ENCODE measurements at places on chromosomes 12 and 14.
A peak's percentile ranks its signal among the peaks of the same experiment; 100 is the strongest.

DNA sequence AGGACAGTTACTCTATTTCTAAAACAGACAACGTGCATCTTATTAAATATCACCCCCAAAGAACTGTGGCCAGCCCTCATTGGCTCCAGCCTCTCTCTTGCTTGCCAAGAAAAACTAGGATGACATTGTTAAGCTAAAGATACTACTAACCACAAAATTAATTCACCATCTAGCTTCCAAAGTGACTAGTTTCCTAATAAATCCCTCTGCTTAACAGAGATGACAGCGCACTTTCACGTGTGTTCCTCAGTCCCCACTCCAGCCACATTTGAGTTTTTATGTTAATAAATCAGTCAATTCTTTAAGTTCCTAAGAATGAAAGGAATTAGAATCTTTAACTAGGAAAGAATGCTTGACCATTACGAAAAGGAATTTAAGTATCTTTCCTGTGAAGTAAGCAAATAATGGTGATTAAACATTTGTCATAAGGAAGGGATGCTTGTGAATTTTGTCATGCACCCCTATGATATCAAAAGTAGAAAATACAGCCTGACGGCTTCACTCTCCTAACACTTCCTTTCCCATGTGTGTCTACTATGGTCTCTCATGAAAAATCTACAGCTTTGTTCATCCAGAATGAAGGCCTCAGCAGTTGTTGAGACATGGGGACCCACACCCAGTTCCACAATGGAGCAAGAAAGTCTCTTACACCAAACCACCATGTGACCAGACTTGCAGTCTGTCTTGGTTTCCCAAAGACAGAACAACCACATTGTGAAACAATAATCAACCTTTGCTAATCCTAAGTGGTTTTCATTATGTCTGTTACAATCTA is 8.1 kb downstream of the CORO1C start:
- DNase-seq, result no peak

- DNase-seq, result no peak
These were observed 74.6 kb upstream of the TBX5 start for GRCh38 chr12:114480337-114481199.

DNA sequence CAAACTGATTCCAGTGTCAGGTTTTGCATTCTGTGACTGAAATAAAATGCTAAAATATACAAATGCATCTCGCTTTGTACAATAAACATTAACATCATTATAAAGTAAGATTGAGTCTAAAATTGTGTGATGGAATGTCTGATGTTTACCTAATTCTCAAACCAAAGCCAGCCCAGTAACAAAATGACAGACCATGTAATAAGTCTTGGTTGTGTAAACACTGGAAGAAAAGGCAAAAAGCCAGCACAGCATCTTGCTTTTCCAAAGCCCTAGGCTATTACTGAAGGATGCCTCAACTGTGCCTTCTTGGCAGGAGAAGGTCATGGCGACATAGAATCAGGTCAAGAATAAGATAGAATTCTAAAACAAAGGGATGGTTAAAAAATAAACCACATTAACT is 169.6 kb downstream of the EGLN3 start:
- DNase-seq, result no peak

DNA sequence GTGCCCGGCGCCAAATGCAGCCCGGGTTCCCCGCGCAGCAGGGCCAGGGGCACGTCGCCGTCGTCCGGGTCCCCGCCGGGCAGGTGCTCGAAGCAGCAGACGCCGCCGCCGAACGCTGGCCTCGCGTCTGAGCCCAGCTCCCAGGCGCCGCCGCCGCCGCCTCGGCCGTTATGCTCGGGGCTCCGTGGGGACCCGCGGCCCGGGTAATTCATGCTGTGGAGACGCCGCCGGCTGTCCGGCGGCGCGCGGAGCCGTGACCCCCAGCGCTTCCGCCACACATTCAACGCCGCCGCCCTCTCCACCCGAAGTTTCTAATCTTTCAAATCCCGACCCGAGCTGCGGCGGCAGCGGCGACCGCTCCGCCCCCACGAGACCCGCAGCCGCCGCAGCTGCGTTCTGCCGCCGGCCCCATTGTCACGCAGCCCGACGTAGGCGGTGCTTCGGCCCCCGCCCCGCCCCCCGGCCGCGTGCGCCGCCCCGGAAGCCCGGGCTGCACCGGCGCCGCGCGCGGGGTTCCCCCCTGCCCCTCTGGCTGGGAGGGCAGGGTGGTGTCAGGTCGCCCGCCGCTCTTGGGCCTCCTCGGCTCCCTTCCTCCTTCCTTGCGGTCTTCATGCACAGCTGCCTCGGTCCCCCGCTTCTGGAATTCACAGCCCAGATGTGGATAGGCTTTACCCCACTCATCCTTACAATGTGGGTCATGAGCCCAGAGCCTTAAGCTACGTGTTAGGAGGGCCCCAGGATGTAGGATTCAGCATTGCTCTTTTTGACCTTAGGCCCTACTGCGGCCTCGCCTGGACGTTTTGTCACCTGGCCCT is at the start of gene DDHD1:
DDHD1 (minus strand) TSS at position 437 of the 815 bp plus-strand sequence; CDS start at position 212, 225 bp downstream.
- DNase-seq, result peak; percentile 73

- DNase-seq, result no peak
These were observed 14.6 kb downstream of the ACTN1 start for GRCh38 chr14:68964300-68965093.

DNA sequence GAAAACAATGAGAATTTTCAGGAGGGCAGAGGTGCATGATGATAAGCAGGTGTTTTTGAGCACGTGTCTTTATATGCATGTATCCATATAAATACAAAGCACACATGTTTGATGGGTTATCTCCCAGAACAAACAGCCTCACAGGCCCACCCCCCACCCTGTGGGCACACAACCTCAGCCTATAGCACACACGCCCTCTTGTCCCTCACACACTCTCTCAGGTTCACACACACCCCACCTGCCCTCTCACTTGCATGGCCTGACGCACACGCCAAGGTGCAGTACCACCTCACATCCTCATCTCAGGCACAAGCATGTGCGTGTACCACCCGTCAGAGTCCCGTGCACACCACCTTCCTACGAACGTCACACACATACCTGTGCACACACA is 8.6 kb upstream of the KRT8 start:
- DNase-seq, result no peak

DNA sequence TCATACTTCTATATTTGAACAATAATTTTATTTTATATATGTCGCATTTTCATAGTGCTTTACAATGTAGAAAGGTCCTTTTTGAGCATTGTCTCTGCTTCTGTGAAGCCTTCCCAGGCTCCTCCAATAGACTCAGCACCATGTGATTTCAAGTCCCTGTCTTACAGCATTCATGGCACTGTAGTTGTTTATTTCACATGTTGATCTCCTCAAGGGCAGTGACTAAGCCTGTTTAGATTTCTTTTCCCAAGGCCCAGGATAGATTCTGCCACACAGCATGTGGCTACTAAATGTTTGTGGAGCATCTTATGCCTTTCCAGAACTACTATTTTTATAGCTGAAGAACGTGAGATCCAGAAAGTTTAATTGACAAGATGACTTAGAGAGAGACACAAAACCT is 391.7 kb downstream of the TMEM117 start:
- no peak for DNase-seq

DNA sequence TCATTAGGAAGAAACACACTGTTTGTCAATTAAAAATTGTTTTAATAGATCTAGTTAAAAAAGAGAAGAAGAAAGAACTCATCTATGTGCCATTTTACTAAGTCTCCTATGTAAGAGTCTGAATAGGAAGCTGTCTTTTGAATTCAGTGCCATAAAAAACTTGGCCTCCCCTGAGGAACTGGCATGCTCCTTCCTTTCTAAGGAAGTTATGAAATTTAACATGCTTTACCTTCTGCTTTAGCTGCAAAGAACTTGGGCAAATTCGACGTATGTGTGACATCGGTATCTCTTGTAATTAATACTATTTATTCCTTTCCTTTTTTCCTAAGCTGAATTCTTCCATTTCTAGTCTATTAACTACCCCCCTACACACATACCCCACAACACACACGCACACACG is 12.5 kb downstream of the TM7SF3 start:
- DNase-seq, result no peak
